ENCODE measurements at places on chromosomes 6 and 20.

- no peak for DNase-seq
These were observed 112.1 kb upstream of the PMEPA1 start for GRCh38 chr20:57821935-57822334.

GRCh38 chr6:40845553-40845952 lies 193.5 kb downstream of the UNC5CL start:
- peak; percentile 25 for DNase-seq

DNA sequence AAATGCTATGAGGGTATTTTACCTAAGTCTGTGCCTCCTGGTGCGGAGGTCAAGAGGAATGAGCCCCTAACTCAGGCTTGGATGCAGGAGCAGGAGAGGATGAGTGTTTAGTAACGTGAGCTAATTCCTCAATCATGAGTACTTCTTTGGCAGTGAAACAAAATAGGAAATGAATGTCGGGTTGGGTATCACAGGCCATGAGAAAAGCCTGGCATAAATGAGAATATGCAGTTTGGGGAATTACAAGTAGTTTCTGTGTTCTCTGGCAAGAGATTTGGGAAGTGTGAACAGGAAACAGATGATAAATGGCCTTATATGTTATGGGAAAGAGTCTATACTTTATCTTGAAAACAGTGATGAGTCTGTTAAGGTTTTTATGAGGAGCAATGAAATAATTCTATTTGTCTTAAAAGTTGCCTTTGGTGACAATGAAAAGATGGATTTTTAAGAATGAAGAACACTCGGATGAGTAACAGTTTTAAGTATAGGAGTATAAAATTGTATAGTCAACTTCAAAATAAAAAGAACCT lies 59.0 kb upstream of the RNF146 start:
- DNase-seq: peak; percentile 71

GRCh38 chr6:111823831-111824607 lies 49.2 kb downstream of the FYN start:
- DNase-seq: peak; percentile 81

DNA sequence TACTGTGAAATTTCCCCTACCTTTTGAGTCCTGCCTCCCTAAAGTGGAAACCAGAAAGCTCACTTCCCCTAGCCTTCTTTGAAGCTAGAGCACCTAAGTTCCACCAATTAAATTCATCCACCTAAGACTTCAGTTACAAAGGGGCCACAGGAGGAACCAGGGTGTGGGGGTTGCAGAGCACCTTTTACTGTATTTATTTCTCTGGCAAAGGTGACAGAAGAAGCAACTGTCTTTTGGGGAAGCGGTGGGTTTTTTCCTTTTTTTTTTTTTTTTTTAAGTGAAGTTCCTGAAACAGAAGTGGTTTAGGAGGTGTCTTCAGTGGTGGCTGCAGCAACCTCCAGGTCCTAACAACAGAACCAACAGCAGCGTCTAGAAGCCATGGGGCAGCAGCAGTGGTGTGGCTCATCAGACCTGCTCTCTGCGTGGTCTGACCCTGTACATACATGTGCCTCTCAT lies 13.1 kb downstream of the PSMB9 start:
- no peak for DNase-seq

- DNase-seq: no peak
These were observed 24.7 kb downstream of the WDR27 start for GRCh38 chr6:169677096-169677495.

DNA sequence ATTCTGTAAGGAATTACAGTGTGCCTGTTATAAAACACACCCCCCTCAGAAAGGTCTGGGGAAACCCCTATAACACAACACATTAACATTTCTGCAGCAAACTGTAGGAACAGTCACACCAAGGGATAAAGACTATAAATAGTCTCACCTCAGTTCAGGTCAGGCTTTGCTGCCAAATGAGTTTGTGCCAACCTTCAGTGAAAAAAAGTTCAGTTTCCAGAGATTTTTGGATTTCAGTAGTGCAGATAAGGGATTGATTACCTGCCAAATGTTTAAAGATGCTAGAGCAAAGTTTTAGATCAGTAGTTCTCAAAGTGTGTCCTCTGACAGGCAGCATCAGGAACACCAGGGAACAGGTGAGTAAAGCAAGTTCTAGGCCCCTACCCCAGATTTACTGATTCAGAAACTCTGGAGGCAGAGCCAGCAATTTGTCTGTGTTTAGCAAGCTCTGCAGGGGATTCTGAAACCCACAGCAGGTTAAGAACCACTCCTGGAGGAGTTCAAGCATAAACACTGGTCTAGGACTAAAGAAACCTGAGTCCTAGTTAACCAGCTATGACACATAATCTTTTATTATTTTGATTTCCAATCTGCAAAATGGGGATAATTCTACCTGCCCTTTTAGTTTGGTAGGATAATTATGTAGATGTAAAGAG lies 111.0 kb downstream of the RCAN2 start:
- DNase-seq: no peak

- peak; percentile 3 for DNase-seq
These were observed at the start of gene CDC40 for GRCh38 chr6:110180228-110181008. CDC40 (plus strand) TSS chr6:110180427; CDS start chr6:110180445, 18 bp downstream.

DNA sequence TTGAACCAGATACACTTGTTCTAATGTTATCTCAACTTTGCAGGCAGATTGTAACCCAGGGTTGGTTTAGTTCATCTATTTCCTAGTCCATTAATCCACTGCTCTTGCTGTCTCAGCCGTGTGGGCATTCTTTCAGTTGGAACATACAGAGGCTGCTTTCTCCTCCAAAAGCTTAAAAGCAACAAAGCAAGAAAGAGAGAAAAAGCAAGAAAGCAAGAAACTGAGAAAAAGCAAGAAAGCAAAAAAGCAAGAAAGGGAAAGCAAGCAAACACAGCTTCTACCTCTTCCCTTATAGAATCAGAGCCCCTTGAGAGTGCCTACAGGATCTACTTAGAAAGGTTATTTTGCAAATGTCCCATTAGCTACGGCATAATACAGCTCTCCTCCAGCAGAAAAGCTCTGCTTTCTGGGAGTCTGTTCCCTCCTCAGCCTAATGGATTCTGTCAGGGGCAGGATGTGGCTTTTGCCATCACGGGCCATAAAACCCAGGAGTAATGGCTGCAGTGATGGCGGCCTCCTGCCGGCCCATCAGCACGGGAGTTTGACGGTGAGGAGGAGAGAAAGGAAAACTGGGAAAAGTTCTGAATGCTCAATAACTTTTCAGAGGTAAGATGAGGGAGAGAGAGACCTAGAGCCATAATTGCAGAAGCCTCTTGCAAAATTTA lies 156.8 kb upstream of the JARID2 start:
- DNase-seq: no peak

- DNase-seq: no peak
These were observed 15.2 kb upstream of the CST3 start for GRCh38 chr20:23652926-23653325.

GRCh38 chr6:25617997-25618396 lies 34.0 kb upstream of the SCGN start:
- no peak for DNase-seq

- no peak for DNase-seq
These were observed 96.2 kb downstream of the PSMG4 start for GRCh38 chr6:3355011-3355357.

DNA sequence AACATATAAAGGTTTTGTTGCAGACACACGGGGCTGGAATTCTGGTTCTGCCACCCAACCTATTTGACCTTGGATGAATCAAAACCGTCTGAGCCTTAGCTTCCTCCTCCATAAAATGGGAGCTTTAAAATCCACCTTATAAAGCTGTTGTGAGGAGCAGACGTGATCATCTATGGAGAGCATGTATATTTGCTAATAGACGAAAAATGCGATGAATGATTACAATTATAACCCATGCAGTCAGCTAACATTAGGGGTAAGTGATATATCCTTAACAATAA lies 586 bp upstream of the NUP153 start:
- DNase-seq: no peak

- DNase-seq: peak; percentile 86
These were observed 181.0 kb downstream of the MTFR2 start for GRCh38 chr6:136069119-136069518.

DNA sequence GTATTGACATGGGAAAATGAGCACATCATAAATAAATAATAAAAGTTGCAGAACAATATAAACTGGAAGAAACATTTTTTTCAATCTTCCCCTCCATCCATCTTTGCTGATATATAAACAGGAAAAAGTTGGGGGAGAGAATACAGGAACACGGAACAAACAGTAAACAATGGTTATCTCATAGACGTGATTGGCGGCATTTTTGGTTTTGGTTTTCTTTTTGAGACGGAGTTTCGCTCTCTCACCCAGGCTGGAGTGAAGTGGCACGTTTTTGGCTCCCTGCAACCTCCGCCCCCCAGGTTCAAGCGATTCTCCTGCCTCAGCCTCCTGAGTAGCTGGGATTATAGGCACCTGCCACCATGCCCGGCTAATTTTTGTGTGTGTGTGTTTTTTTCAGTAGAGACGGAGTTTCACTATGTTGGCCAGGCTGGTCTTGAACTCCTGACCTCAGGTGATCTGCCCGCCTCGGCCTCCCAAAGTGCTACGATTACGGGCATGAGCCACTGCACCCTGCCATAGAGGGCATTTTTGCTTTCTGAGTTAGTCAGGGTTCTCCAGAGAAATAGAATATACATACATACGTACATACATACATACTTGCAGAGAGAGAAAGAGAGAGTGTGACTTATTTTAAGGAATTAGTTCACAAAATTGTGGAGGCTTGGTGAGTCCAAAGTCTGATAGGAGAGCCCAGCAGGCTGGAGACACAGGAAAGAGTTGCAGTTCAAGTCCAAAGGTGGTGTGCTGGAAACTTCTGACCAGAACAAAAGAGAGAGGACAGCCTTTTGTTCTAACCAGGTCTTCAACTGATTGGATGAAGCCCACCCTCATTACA lies 22.6 kb downstream of the GNL1 start:
- DNase-seq: no peak

GRCh38 chr6:170091000-170091638 lies 199.8 kb downstream of the DLL1 start:
- DNase-seq: no peak

DNA sequence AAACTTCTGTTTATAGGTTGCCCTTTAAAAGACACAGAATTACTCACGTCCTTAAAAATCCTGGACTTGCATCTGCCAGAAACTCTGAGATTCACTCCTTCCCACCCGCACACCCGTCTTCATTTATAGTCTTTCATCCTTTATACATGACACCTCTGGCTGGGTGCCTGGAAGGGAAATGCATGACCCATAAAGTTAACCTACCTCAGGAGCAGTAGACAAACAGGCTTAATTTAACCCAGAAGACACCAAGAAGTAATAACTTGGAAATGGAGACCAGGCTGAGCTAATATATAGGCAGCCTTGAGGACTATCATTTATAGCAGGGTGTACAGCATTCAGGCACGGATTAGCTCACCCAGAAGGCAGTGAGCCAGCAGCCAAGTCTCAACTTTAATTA lies 429.0 kb upstream of the NRSN1 start:
- peak; percentile 52 for DNase-seq

- DNase-seq: no peak
These were observed 21.4 kb upstream of the GMDS start for GRCh38 chr6:2266841-2267240.

DNA sequence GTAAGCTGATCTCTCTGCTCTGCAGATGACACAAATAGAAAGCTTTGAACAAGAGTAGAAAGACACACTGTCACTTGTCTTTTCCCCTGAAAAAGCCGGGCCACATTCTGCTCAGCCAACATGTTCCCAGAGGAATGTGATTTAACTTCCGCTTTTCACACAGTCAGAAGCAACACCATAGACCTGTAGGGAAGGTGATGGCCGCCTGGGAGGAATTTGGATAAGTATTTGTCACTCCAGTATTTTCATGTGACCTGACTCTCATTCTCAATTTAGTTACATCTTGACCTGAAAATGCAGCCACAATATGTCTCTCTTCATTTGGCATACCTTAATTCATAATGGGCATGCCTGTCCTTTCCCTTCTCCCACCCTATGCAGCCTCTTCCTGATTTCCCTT lies 2.0 kb upstream of the GRM1 start:
- DNase-seq: no peak

- no peak for DNase-seq
These were observed 129.7 kb downstream of the FIG4 start for GRCh38 chr6:109820706-109821350.

GRCh38 chr6:123105561-123105960 lies 109.5 kb downstream of the CLVS2 start:
- DNase-seq: no peak
